ENCODE measurements at places on chromosomes 2 and 18. TPM values are rescaled to one million over a fixed set of nuclear protein-coding genes. Genes with fewer than 3 reads are reported as not detected.

Gene TCF23
- not detected for total RNA-seq

Gene PELI1
- total RNA-seq: 63.2 TPM

Gene ROCK1
- 23.1 TPM for total RNA-seq

Gene STON1
- total RNA-seq: 11.2 TPM

Gene CTDSP1
- 86.6 TPM for total RNA-seq

Gene SULT1C4
- 1.5 TPM for total RNA-seq

Gene TUBA3E
- not detected for total RNA-seq

Gene CCBE1
- total RNA-seq: 3.7 TPM

Gene COPS9
- total RNA-seq: 178 TPM

Gene PHOSPHO2
- 3.5 TPM for total RNA-seq

Gene SLC39A6
- 107 TPM for total RNA-seq

GRCh38 chr2:215028231-215028630 lies 110.2 kb downstream of the ABCA12 start:
- DNase-seq: no peak

- no peak for DNase-seq
These were observed 42.1 kb upstream of the PPP1R1C start for GRCh38 chr2:181943411-181944124.

DNA sequence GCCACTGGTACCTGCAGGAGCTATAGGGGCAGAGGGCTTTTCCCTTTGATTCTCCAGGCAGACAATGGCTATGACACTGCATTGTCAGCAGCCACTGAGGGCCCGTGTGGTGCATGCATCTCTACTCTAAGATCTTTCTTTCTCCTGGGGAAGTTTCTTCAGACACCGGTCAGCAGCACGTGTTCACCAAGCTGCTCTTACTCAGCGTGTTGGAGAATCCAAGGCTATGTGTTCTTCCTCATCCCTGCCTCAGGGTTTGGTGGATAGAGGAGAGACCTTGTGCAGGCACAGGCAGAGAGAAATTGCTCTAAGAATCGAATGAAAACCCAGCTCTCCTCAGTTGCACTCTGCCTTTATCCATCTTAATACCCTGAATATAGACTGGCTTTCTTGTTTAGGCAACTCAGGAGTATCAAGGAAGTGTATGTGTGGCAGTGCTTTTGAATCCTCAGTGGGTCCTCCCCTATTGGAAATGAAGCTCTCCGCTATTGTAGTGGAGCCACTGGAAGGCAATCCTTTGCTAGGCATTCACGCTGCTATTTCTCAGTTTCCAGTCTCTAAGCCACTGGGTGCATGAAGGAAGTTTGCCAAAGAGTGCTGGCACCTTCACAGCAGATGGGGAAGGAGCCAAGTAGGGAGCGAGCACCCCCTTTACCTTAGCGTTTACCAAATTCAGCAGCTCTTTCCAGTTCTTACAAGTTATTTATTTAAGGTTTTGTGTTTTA lies 86.9 kb upstream of the EML6 start:
- DNase-seq: no peak

DNA sequence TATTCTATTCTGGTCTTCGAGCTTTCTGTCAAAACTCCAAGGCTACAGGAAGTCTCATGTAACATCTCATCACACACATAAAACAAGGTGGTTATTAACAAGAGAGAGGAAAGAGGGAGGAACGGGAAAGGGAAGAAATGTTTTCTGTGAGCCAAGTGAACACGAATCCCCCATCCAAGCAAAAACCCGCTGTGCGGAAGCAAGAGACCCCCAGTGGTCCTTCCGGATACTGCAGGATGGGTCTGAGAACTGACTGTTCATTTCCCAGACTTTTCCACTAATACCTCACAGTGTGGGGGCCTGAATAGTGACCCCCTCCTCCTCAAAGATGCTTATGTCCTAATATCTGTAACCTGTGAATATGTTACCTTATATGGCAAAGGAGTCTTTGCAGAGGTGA lies 19.0 kb upstream of the DIPK1C start:
- no peak for DNase-seq

GRCh38 chr2:224638301-224638823 lies 53.2 kb upstream of the CUL3 start:
- DNase-seq: no peak

DNA sequence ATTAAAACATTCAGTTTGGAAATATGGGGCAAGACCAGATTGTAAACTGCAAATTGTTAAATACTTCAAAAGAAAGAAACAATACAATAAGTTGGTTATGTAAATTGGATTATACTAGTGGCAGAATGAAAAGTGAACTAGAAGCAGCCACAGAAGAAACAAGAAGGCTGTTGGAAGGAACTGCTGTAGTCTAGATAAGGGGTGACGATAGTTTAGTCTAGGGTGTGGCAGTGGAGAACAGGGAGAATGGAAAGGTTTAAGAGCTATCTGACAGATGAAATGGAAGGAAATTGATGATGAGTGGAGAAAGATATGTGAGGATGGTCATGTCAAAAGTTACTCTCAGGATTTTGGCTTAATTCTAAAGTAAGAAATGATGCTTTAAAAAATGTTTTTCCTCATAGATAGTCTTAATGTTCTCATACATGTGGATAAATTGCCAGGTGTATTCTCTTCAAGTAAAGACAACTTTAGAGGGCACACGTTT lies 179.7 kb downstream of the GPD2 start:
- no peak for DNase-seq

GRCh38 chr18:13676471-13676870 lies 49.9 kb downstream of the FAM210A start:
- DNase-seq: no peak

DNA sequence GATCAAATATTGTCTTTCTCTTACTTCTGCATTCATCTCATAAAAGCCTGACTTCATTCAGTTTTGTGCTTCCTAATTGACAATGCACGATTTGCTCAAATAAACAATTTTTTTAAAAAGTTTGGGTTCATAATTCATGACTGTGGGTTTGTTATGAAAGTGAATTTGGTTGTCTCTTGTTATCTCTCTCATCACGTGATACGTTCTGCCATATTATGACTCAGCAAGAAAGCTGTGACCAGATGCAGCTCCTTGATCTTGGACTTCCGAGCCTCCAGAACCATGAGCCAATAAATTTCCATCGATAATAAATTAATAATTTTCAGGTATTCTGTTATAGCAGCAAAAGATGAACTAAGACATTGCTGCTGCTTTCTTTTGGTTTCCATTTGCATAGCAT lies 156.5 kb upstream of the LRATD1 start:
- no peak for DNase-seq

DNA sequence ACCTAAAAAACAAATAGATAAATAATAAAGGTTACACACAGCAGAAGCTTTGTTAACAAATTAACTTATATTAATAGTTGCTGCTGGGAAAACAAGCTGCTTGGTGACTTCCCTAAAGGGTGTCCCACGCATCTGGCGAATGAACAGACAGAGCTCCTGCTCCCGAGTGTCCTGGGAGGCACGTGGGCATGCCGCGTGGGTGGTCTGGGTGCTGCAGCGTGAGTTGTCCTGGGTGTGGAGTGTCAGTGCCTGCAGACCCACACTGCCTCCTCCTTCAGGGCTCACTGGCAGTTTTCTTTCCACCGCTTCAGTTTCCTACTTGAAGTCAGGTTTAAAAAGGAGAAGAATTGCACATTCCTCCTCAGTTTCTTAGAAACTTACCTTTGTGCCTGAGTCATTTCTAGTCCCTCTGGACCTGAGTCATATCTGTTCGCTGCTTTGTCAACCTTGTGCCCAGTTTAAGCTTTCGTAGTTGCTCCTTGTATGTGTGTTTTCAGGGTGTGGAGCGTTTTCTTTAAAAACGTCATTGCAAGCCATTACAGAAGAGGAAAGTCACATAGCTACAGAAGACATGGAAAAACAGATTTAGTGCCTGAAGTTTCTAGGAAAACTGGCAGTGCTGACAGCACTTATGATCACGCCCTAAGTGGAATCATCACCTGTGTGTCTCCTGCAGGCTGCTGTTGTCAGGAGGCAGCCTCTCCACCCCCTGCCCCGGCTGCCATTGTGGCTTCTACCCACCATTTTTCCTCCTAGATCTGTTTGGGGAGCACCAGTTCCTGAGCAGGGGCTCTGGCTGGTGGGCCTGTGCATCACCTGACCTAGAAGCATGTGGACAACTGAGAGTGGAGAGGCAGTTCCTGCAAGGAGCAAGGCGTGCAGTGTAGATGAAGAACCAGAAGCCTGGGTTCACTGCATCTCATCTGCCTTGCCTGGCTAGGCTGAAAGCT lies 24.5 kb downstream of the IMPA2 start:
- DNase-seq: no peak

- DNase-seq: no peak
These were observed 88.6 kb upstream of the BCL11A start for GRCh38 chr2:60641811-60642788.

- no peak for DNase-seq
These were observed 284.7 kb downstream of the CMPK2 start for GRCh38 chr2:6580982-6581381.

- DNase-seq: no peak
These were observed 1.7 kb downstream of the EMILIN2 start for GRCh38 chr18:2848247-2849246.

- DNase-seq: no peak
These were observed 141.9 kb downstream of the MTCL1 start for GRCh38 chr18:8847066-8847755.

GRCh38 chr18:9608298-9608697 lies 6.1 kb downstream of the PPP4R1 start:
- no peak for DNase-seq

DNA sequence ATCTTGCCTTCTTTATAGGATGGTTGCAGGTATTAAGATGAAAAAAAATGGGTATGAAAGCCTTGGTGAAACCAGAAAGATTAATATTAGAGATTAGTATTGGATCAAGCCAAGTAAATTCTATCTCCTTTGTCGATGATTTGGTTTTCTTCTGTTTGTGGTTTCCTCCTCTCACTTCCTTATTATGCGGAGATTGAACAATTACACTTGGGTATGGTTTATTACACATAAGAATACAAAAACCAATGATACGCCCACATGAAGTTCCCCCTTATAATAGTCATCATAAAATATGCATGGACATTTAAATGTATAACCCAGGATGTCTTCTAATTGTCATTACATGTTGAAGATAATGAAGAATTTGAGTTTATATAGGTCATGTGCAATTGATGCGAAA lies 4.9 kb downstream of the LTBP1 start:
- DNase-seq: no peak

- DNase-seq: no peak
These were observed 11.5 kb downstream of the SPRED2 start for GRCh38 chr2:65420712-65421431.

GRCh38 chr2:102190430-102191107 lies 3.7 kb downstream of the IL1RL2 start:
- no peak for DNase-seq

- DNase-seq: peak; percentile 61
These were observed at the start of gene SFTPB for GRCh38 chr2:85668009-85668856. TSS of gene SFTPB (minus strand) at chr2:85668199. CDS start at chr2:85668183, 16 bp downstream.

- no peak for DNase-seq
These were observed 6.8 kb upstream of the CFLAR start for GRCh38 chr2:201109186-201109585.

DNA sequence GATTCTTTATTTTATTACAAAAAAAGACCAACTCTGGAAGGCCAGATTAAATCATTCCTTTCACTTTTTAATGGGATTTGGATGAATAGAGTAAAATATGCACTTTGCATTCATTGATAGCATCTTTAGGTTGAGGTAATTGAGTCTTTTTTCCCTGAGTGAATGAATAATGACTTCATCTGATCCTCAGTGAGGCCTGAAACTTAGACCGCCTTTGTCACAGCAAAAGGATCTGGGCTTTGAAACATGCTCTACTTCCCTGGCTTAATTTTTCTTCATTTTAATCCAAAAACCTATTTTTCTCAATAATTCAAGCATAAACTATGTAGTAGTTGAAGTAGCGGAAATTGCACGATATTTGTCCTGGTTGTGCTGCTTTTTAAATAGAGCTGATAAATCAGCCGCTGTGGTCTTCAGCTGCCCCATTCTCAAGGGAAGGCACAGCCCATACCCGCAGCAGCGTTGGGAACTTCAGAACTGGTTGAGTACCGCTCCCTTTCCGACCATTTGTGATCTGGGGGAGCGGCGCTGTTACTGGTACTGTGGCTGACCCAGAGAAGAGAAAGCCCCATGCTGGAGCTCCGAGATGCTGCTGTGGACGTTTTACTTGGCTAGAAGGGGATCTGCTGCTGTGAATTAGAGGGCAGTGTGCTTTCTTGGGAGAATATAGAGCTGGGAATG lies 145.3 kb upstream of the NFATC1 start:
- DNase-seq: no peak

- no peak for DNase-seq
These were observed 18.7 kb downstream of the CLK1 start for GRCh38 chr2:200845669-200846325.

- no peak for DNase-seq
These were observed 119.2 kb downstream of the ANKRD44 start for GRCh38 chr2:197191177-197191939.

- DNase-seq: no peak
These were observed 19.8 kb upstream of the DDX18 start for GRCh38 chr2:117794668-117795067.

DNA sequence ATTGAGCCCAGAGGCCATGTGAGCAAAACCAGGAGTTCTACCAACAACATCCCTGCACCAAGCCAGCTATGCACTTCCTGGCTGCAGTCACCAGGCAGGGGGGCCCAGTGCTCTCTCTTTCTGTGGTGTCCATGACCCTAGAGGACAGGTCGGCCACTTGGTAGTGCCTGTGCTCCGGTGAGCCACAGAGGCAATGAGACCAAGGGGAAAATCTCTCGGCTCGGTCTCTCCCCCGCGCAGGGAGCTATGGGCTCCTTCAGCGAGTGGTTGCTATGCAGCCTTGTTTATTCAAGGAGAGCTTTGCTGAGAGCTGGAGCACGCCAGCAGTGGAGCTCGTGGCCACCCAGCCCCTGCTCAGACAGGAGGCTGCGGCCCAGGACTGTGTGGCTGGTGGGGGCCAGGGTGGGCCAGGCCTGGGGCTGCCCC lies at the start of gene TOGARAM2:
TSS of gene TOGARAM2 (plus strand) at position 283 of the 426 bp plus-strand sequence. CDS start 13,537 bp downstream, outside the sequence.
- DNase-seq: no peak

GRCh38 chr18:8828798-8829197 lies 123.4 kb downstream of the MTCL1 start:
- no peak for DNase-seq

DNA sequence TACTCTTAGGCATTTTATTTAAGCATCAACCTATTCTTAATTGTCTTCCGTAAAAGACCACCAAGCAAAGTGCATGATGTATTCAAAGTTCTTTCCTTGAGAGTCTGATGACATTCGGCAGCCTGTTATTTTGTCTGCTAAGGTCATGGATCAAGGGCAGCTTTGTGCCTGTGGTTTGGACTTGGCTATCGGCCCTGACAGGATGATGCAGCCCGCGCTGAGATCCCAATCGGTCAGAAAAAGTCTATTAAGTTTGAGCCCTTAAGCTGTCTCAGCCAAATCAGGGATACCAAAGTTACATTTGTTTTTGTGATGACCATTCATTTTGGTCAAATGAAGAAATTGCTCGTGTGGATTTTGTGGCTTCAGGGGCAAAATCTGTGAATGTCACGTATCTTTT lies 718.9 kb upstream of the FANCL start:
- no peak for DNase-seq

DNA sequence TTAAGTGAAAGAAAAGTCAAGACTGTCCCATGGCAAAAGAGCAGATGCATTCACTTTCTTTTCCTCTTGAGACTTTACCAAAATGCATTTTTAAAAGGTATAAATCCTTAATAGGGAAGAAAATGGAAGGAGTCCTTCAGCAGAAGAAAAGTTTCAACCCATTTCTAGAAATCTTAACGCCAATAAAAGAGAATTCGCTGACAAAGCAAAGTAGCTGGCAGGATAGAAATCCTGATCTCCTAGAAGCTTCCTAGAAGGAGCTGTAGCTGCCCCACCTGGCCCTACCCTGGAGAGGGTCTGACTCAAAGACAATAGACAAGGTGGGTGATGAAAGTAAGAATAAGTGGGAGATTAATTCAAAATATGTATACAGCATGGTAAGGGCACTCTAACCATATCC lies 144.9 kb upstream of the PKDCC start:
- DNase-seq: no peak
